ENCODE measurements at places on chromosomes 2 and 18. TPM values are rescaled to one million over a fixed set of nuclear protein-coding genes. Genes with fewer than 3 reads are reported as not detected.

- DNase-seq = no peak
Measured at GRCh38 chr2:187978356-187978755, 313.3 kb upstream of the GULP1 start.

The IL1F10 gene
- not detected for total RNA-seq

DNA sequence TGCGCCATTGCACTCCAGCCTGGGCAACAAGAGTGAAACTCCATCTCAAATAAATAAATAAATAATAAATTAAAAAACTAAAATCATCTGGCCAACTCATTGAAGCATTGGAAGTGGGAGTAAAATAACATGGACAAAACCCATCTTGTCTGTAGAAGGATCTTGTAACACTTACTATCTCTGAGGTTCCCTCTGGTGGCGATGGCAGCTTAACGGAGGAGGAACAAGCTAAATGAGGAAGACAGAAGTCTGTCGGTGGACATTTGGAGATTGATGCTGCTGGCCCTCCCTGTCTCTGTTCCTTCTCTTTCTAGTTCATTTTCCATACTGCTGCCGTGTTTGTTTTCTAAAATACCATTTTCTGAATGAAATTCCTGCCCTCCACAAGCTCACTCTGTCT lies 43.4 kb downstream of the ZCCHC2 start:
- DNase-seq = peak; percentile 36

GRCh38 chr2:220191031-220191430 lies 563.6 kb downstream of the SLC4A3 start:
- peak; percentile 27 for DNase-seq

DNA sequence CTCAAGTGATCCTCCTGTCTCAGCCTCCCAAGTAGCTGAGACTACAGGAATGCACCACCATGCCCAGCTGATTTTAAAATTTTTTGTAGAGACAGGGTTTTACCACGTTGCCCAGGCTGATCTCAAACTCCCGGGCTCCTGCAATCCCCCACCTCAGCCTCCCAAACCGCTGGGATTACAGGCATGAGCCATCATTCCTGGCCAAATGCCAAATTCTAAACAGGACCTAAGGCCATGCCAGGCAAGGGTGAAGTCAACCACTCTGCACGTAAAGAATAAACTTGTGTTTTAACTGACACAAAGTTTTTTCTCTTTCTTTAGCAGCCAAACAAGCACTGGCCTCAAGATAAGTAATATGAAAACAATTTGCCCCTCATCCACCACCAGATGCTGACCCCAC lies 37.4 kb upstream of the SATB2 start:
- DNase-seq = peak; percentile 66

Measured in M059J (cell line).